Hematopoietic multipotent progenitor cell (in vitro differentiated cells): ENCODE measurements at places on chromosomes 3 and 15. TPM values are rescaled to one million over a fixed set of nuclear protein-coding genes. Genes with fewer than 3 reads are reported as not detected.

GRCh38 chr3:66138336-66139313 is 82.2 kb upstream of the SLC25A26 start:
- no peak for DNase-seq

GRCh38 chr15:93265111-93265556 is 176.1 kb upstream of the RGMA start:
- DNase-seq, result no peak

DNA sequence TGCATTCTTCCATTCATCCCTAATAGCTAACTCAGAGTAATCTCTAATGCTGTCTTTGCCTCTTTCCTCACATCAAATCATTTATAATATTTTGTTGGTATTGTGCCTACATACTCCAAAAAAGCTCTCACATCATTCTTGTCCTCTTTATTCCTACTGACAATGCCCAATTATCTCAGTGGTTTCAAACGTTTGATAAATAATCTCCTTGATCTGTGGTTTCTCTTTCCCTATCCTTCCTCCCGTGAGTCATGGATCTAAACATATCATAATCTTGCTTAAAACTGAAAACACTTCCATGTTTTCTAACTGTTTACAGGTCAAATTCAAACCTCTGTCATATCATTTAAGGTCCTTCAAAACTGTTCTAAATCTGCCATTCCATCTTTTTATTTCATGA is 115.1 kb downstream of the CNTN6 start:
- no peak for DNase-seq

Gene CLRN1
- total RNA-seq, result not detected

Gene CPEB1
- total RNA-seq, result 0.27 TPM

Gene CRABP1
- total RNA-seq, result 1.3 TPM
